ENCODE measurements at places on chromosomes 6 and 20.

- DNase-seq = no peak
These were observed 58.2 kb downstream of the SPACA1 start for GRCh38 chr6:88105741-88106340.

DNA sequence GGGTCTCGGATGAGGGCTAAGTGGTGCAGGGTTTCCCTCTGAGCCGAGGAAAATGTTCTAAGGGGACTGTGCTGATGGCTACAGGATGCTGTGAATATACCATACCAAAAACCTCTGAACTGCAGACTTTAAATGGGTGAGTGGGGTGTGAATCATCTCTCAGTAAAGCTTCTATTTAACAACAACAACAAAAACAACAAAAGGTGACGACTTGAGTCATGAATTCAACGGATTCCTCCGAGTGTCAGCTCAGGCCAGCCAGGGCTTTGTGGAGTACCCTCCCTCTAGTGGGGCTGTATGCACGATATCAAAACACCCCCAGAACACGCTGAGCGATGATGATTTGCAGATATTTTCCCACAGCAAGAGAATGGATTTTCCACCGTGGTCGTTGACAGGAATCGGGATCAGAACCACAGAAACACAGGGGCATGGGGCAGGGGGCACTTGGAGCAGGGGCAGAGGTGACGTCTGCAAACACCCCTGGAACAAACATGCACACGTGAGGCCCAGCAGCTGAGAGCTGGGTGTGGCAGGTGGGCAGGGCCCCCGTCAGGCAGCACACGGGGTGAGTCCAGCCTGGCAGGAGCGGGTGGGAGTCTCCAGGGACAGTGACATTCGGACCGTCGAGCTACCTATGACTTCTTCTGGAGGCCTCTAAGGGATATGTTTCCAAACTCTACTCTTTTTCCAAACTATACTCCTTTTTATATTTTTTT lies 38.6 kb downstream of the SLC2A4RG start:
- no peak for DNase-seq

GRCh38 chr6:5478380-5478779 lies 217.1 kb downstream of the FARS2 start:
- DNase-seq = no peak

DNA sequence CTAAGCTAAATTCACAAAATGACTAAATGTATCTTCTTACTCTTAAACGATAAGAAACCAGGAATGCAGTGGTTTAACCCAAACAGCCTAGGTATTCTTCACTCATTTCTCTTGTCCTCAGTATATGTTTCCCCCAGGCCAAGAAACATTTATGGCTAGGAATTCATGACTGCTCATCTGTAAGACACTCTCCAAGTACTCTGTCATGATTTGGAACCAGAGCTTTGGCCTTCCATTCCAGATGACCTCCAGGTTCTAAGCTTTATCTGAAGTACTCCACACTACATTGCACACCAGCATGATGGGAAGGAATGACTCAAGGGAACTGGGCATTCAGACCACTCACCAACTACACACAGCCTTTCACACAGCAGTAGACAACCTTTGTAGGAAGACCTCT lies 29.3 kb downstream of the NT5E start:
- no peak for DNase-seq

GRCh38 chr20:57667924-57668782 lies 41.7 kb downstream of the PMEPA1 start:
- no peak for DNase-seq

- DNase-seq = peak; percentile 35
These were observed 635 bp upstream of the C20orf203 start for GRCh38 chr20:32674362-32674789.

GRCh38 chr6:39330057-39330456 lies 7.6 kb upstream of the KCNK16 start:
- DNase-seq = peak; percentile 22

DNA sequence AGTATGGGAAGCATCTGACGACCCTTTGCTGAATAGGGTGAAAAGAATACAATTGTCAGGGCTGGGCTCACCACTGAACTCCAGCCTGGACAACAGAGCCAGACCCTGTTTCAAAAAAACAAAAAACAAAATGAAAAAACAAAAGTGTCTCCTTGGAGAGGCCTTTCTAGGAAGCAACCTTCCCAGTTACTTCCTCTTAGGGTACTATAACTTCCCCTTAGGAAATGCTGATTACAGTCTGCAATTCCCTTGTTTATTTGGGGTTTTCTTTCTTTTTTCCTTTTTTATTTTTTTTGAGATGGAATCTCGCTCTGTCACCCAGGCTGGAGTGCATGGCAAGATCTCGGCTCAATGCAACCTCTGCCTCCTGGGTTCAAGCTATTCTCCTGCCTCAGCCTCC lies 20.5 kb upstream of the TTPAL start:
- no peak for DNase-seq

DNA sequence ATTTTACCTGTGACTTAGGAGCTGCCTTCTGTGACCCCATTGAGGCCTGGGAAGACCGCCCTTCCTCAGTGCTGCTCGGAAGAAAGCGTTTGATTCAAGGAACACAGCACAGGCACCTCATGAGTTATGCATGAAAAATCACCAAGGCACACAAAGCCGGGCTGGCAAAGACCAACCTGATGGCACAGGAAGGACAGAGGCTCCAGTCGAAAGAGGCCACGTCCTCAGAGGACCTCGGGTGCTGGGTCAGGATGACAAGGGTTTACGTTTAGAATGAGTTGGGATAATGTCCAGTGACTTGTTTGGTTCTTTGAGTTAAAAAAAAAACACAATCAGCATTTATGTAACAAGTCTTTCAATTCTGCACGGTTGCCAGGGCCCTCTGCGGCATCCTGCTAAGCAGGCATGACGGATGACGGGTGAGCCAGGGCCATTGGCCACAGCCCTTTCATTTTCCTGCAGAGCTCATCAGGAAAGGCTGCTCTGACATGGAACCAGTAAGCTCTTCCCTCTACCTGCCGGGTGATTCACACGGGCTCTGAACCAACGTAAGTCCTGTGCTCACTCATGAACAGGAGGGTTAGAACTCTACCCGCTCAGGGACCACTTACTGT lies 112.8 kb downstream of the DACT2 start:
- DNase-seq = no peak

GRCh38 chr6:68778356-68779020 lies 143.4 kb downstream of the ADGRB3 start:
- DNase-seq = peak; percentile 54

Measured in NCI-H1105 (cell line).